Frontal cortex (tissue), 4 donors: ENCODE measurements at places on chromosomes 1 and 21. TPM values are rescaled to one million over a fixed set of nuclear protein-coding genes. Genes with fewer than 3 reads are reported as not detected.

- no peak for DNase-seq
These were observed 2.5 kb downstream of the SLAMF6 start for GRCh38 chr1:160520582-160520981.

GRCh38 chr1:28441674-28442073, 64.2 kb upstream of the RCC1 start:
- DNase-seq: no peak

GRCh38 chr1:170660871-170661645, 2.9 kb upstream of the PRRX1 start:
- DNase-seq: no peak

DNA sequence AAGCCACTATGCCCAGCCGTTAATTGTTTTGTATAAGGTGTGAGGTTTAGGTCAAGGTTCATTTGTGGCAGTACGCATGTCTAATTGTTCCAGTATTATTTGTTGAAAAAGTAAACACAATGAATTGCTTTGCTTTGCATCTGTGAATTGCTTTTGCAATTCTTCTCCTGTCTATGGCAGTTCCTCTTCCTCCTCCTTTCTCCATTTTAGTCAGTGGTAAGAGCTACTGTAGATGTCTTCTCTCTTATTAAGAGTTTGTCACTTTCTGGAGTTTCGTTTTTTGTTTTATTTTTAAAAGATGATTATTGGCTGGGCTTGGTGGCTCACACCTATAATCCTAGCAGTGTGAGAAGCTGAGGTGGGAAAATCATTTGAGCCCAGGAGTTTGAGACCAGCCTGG, 29.2 kb downstream of the C1orf185 start:
- no peak for DNase-seq

GRCh38 chr1:34645109-34645688, 109.6 kb upstream of the GJB5 start:
- DNase-seq: no peak

DNA sequence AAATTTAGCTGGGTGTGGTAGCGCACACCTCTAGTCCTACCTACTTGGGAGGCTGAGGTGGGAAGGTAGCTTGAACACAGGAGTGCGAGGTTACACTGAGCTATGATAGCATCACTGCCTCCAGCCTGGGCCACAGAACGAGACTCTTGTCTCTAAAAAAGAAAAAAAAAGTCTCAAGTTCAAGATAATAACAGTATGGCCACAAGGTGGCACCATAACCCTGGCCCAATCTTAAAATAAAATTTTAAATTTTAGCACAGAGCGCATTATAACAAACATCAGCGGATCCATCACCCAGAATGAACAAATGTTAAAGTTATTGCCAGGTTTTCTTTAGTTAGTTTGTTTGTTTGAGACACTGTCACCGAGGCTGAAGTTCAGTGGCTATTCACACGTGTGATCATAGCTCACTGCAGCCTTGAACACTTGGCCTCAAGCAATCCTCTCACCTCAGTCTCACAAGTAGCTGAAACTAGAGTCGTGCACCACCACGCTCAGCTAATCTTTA, 2.9 kb upstream of the HTR6 start:
- DNase-seq: no peak

DNA sequence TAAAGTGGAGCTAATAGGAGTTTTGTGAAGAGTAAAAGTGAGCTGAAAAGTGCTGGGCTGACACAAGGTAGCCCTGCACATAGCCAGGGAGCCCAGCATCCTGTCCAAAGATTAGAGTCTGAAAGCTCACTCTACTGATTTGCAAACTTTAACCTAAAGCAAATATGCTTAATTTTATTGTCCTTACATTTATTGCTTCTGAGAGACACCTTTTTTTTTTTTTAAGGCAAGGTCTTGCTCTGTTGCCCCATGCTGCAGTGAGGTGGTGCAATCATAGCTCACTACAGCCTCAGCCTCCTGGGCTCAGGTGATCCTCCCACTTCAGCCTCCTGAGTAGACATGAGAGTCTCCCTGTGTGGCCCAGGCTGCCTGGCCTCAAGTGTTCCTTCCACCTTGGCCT, 16.5 kb downstream of the MGST3 start:
- no peak for DNase-seq

DNA sequence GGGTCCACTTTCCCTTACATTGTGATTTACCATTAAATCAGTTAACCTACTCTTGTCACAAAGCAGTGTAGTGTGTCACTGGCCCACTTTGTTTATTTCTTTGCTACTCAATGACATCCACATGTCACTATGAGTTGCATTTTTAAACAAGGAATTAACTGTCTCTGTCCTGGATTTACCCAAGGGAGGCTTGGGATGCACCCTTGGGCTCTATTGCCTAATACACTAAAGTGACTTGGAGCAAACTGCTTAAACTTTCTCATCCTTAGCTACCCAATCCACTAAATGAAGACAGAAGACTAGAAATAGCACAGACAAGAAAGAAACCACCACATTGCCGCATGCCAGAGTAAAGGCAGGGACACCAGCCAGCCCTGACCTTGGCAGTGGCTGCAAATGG, 136.2 kb upstream of the TIAM1 start:
- no peak for DNase-seq

DNA sequence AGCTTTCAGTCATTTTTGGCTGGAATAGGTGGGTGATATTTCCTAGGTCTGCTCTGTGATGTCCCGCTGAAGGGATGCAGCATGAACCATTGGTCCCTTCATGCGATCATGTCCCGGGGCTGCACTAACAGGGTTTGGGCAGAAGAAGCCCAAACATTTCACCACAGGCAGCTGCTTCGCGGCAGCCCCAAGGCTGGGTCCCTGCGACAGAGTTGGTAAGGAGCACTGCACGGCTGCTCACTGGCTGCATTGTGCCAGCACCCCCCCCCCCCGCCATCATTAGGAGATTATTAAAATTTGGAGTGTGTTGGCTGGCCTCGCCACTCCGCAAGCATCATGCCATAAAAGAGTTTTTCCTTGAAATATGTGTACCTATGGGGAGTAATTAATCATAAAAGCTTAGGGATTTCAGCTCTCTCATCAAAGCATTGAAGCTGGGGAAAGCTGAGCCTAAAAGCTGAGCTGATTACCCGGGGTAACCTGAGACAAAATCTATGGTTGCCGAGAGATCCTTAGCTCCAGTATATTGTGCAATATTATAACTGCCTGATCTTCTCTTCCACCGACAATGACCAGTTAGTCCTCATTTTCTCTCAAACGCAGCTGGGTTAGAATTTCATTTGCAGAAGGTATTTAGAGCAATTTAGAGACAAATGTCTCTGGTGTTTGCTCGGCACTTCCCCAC, 62.5 kb downstream of the PEX14 start:
- no peak for DNase-seq

DNA sequence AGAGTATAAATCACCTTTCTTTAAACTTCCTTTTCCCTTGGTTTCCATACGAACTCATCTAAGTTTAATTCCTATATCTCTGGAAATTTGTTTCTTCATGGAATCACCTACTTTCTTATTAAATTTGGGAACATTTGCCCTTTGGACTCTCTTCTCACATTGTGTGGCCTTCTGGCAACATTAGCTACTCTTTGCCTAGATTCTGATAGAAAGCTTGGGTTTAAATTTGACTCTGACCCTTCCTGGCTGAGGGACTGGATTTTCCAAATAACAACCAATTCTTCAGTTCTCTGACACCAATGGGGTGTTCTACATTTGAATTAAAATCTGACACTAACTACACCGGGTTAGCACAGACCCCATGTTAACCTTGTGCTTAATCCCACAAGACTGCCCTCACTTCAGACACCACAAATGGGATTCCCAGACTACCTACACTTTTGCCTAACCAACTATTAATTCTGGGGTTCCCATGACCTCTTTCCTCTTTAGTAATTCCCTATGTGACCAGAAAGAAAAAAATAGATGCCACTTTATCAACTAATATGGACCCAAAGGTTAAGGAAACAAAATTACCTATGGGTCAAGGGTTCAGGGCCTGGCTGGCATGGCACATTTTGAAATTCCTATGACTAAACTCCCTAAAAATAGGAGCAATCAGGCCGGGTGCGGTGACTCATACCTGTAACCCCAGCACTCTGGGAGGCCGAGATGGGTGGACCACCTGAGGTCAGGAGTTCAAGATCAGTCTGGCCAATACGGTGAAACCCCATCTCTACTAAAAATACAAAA, 9.7 kb upstream of the THEM4 start:
- no peak for DNase-seq

GRCh38 chr1:234544087-234544579, 65.2 kb upstream of the TARBP1 start:
- peak; percentile 52 for DNase-seq

- no peak for DNase-seq
These were observed 4.1 kb downstream of the NUAK2 start for GRCh38 chr1:205317311-205317917.

GRCh38 chr1:45629035-45629434, 5.2 kb upstream of the CCDC17 start:
- no peak for DNase-seq

GRCh38 chr21:22444990-22445389, 1446.8 kb downstream of the NCAM2 start:
- no peak for DNase-seq

- no peak for DNase-seq
These were observed 2.9 kb downstream of the KCNE1 start for GRCh38 chr21:34509151-34509550.

DNA sequence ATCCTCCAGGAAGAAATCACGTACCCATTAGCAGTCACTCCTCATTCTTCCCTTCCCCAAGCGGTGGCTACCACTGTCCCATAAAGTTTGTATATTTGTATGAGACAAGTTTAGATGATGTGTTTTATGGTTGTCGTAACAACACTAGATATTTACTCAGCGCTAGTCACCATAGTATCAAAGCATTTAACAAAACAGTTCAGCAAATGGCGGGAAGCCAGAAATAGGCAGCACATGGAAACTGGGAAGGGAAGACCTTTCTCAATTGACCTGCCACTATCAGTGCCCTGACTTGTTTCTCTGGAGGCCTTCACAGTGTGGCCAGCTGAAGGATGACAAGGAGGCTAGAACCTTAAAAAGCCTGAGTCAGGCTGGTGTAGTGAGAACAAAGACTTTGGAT, 31.1 kb downstream of the CNST start:
- DNase-seq: no peak

- DNase-seq: no peak
These were observed 1.3 kb downstream of the TGFBR3 start for GRCh38 chr1:91884459-91885212.

GRCh38 chr21:44888581-44889550, 15.4 kb upstream of the PTTG1IP start:
- no peak for DNase-seq

DNA sequence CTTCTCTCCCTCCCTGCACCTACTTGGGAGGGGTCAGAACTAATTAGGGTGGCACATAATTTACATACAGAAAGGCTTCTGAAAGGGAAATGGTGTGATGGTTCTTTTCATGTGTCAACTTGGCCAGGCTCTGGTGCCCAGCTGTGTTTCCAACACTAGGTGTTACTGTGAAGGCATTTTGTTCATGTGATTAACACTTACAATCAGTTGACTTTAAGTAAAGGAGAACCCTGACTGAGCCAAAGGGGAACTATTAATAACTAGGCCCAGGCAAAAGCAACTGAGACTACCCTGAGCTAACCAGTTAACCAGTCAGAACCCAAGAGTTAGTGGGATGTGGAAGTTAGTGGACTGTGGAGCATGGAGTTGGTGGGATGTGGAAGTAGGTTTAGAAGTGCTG, 114.9 kb downstream of the SEC16B start:
- DNase-seq: no peak

DNA sequence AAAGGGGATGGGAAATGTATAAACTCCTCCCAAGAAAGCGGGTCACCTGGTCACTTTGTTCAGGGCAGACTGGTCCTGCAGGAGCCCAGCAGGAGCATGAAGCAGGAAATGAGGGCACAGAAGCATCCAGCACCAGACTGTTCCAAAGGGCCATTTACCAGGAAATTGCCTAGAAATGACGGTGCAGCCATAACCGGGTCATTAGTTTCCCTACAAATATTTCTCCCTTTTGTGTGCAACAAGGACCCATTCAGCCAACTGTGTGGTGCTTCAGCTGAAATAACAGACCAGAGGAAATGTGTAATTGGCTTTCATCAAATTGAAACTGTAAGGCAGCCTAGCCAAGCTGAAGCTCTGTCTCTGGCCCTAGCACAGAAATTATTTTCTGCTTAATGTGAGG, 7.6 kb upstream of the CTTNBP2NL start:
- DNase-seq: peak; percentile 42

DNA sequence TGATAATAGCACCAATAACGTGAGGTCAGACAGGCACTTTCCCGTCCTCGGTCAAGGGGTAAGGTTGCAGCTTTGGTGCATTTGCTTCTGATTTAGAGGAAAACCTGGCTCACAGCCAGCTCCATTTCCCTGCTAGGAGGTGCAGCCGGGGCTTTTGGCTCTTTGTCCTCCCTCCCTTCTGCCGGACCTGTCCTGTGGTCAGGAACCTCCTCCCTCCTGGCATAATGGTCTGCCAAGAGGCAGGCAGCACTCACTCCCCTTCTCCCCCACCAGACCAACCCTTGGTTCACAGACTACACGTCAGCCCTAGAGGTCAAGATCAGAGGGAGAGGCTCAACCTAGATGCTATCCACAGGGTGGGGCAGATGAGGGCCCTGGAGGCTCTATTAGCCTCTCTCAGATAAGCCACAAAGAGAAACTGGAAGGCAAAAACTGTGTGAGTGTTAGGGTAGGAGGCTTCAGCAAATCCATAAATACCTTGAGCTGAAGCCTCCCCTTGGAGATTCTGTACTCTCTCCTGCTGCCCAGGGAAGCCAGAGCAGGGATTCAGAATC, 64.8 kb downstream of the PLXNA2 start:
- no peak for DNase-seq

- DNase-seq: no peak
These were observed 55.5 kb downstream of the HMCN1 start for GRCh38 chr1:185789501-185790193.

- no peak for DNase-seq
These were observed 4.0 kb downstream of the ARHGEF19 start for GRCh38 chr1:16208270-16208987.

GRCh38 chr1:150973836-150974579, 627 bp downstream of the CERS2 start:
- DNase-seq: peak; percentile 76

- DNase-seq: no peak
These were observed 27.6 kb upstream of the POGK start for GRCh38 chr1:166811691-166812090.

DNA sequence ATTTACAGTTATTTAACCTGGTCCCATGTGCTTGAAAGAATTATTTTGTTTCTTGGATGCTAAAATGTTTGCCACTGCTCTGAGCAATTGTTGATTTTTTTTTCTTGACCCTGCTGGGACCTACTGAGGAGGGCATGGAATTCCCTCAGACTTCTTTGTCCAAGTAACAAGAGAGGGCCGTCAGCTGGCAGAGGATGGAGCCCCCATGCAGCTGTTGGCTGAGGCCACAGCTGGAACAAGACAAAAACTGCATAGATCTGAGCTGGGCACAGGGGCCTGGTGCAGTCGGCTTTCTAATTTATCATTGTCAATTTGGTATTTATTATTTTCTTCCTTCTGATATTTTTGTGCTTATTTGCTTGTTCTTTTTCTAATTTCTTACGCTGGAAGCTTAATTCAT, 39.6 kb upstream of the ABCG1 start:
- no peak for DNase-seq

Gene CLDN8
- not detected for total RNA-seq

Gene LRRN2
- 7.7 TPM for total RNA-seq

Gene CFHR5
- not detected for total RNA-seq

Gene TMPRSS15
- not detected for total RNA-seq

Gene PROK1
- total RNA-seq: not detected

Gene KRTAP20-2
- total RNA-seq: not detected

Gene KRTAP25-1
- total RNA-seq: not detected

Gene CD84
- 1.6 TPM for total RNA-seq

Gene CRNN
- total RNA-seq: not detected

Gene S100A4
- total RNA-seq: 1.6 TPM

Gene CHAF1B
- total RNA-seq: 1.6 TPM

Gene CD34
- 0.82 TPM for total RNA-seq

Gene PKP1
- under 0.01 TPM for total RNA-seq

Gene PRELP
- 0.41 TPM for total RNA-seq

Gene GPR153
- 22.0 TPM for total RNA-seq
